ENCODE measurements at places on chromosomes 2 and 18.

DNA sequence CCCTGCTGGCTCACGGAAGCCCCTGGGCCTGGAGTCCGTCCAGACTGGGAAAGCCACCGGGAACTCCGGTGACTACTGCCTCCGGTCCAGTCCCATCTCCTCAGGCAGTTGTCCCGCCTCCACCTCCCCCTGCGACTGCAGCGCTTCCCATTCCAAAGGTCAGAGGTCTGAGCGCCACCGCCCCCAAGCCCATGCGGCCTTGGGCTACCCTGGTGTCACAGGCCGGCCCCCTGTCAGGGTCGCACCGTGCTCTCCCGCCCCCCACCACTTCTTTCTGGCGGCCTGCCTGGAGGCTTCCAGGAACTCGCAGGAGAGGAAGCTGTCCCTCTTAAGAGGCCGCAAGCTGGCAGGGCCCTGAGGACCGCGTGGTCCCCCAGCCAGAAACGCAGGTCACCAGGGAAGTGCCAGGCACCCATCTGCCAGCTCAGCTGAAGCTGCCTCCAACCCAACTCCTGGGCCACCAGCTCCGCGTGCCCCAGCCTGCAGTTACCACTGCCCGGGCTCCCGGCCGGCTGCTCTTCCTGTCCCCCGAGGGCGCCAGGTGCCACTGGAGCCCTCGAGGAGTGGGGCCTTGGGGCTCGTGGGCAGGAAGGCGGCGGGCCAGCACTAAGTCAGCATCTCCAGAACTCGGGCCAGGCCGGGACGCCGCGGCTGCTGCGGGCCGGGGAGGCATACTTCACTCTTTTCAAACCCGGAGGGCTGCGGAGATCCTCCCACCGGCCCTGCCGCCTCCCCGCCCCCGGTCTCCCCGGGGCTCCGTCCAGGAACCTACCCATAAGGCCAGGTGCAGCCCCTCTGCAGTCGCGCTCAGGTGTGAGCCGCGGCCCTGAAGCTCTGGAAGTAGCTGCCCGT lies 83.3 kb upstream of the POMC start:
- peak; percentile 76 for DNase-seq

DNA sequence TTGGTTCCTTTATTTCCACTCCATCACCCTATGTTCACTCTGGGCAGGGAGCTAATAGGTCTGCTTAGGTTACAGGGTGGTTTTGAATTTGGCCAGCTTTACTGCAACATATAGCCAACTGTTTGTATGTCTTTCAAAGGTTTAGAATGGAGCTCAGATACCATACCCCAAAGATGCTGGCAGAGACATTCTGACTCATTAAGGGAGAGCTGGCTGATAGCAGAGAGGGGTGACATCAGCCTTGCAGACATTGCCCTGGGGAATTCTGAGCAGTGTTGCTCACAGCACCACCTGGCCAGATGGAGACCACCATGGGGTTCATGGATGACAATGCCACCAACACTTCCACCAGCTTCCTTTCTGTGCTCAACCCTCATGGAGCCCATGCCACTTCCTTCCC lies 2.1 kb downstream of the PROKR1 start:
- no peak for DNase-seq

- no peak for DNase-seq
These were observed 29.6 kb downstream of the SH3BP4 start for GRCh38 chr2:234981197-234982095.

DNA sequence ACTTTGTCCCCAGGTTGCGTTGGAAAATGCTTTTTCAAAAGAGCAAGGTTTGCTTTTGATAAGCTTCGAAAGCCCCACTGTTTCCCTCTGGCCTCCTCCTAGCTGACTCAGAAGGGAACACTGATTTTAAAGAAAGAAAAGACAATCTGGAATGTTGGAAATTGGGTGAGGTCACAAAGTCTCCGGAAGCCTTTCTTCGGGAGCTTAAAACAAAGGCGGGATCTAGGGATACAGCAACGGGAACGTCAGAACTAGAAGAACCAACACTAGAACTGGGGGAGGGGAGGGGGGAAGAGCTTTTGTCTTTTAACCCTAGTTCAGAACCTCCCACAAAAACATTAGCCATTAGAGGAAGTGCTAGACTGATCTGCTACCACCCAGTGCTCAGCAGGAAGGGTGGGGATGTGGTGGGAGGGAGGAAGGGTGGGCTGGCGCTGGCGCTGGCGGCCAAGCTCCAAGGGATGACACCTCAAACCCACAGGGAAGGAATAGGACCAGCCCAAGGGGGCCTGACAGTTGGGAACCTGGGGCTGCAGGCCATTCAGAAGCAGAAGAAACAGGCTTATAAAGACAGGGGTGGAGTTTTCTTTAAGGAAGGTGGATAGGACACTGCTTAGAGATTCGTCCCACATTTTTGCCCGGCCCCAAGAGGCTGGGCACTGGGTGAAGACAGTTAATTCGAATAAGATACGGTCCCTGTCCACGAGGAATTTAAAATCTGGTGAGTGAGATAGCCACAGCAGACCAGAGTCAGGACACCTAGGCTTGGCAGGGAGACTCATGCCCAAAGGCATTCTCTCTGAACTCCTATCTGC lies 1.7 kb downstream of the TMSB10 start:
- no peak for DNase-seq

- DNase-seq = peak; percentile 30
These were observed 907 bp upstream of the GYPC start for GRCh38 chr2:126655051-126655450.

DNA sequence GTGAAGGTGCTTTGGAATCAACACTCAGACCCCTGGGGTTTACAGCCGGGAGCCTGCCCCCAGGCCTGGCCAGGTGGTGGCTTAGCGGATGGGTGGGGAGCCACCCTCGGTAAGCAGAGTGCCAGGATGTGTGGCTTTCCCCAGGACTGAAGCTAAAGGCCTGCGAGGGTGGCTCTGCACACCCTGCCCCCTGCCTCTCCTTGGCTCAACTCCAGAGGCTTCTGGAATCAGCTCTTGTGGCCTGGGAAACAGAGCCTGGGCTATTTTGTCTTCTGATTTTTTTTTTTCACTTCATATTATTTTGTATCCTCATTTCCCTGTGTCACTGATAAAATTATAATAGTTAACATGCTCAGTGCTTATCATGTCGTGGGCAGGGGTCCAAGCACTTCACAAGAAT lies 79.8 kb downstream of the RHOB start:
- peak; percentile 75 for DNase-seq

DNA sequence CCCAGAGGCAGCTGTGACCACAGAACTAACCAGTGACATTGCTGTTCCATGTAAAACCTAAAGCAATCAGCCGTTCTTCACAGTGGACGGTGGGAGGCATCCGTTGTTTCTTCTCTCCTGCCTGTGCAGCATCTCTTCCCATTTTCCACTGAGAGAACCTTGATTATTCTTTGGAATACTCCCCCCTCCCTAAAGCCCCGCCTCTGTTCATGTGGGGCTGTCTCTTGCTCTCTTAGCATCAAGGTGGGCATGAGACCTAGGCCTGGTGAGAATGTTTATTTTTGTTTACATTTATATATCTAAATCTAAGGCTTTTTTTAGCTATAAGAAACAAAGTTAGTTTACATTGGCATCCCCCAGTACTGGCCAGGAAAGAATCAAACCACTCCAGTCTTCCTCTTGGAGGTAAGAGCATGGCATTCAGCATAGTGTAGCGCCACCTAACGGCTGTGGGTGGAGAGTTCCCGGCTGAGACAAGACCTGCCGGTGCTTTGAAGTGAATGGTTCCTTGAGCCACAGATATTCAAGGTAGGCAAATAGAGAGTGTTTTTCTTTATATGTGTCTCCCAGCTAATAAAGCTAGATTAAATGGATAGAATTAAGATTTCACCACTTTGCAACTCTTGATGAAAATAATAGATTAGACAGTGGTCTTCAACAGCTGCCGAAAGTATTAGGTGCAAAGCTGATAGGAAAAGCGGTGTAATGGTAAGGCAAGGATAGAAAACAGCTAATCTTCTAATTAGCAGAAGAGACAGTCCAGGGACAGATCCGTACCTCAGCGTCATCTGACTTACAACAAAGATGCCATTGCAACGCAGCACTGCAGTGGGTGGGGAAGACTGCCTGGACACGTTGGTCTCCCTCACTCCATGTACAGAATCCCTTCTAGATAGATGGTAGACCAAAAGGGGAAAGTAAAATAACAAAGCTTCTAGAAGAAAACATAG lies 219.6 kb upstream of the RAB12 start:
- peak; percentile 77 for DNase-seq

DNA sequence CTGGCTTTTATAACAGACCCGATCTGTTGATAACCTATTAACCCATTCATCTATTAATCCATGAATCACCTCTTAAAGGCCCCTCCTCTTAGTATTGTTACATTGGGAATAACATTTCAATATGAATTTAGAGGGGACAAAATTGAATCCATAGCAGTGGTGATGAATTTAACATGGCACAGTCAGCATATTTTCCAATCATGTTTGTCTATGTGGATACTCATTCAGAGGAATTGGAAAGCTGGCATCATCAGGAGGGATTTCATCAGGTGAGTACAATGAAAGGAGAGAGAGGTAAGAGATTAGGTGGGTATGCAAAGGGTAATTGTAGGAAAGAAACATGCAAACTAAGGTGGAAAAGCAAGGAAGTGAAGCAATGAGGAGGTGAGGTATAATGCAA lies 275.1 kb upstream of the STON1 start:
- DNase-seq = no peak

DNA sequence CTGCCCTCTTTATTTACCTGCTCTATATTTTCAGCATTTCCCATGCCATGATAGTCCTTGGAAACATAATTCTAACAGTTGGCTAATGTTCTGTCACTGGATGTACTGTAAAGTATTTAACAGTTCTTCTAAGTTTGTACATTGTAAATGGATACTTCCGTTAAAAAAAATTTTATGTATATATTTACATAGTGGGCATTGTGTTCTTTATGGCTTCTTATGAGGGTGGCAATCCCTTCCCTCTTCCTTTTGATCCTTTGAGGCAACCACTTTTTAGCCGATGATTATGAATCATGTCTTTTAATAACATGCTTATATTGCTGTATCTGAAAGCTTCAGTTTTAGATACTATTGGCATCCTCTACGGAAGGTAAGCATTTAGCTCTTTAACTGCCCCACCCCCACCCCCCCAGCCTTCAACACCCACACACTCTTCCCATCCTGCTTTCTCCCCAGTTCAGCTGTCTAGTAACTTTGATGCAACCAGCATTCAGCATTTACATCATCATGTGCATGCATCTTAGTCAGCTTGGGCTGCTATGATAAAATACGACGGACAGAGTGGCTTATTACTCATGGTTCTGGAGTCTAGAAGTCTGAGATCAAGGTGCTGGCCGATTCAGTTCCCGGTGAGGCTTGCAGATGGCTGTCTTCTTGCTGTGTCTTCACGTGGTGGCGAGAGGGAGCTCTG lies 21.0 kb upstream of the EDAR start:
- DNase-seq = no peak

GRCh38 chr18:12394428-12394827 lies 13.3 kb upstream of the PRELID3A start:
- DNase-seq = no peak

- DNase-seq = no peak
These were observed 1004.5 kb downstream of the SOCS6 start for GRCh38 chr18:71293322-71293721.

GRCh38 chr2:190408538-190409271 lies 550 bp downstream of the MFSD6 start:
- DNase-seq = peak; percentile 30

- no peak for DNase-seq
These were observed 109.1 kb downstream of the HAUS1 start for GRCh38 chr18:46213295-46213694.

DNA sequence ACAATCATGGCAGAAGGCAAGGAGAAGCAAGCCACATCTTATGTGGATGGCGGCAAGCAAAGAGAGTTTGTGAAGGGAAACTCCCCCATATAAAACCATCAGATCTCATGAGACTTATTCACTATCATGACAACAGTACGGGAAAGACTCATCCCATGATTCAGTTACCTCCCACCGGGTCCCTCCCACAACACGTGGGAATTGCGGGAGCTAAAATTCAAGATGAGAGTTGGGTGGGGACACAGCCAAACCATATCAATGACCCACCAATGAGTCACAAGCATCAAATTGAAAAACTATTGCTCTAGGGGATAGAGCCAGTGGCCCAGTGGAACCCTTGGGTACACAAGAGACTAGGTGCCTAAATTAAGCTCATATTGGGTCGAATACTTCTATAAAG lies 157.4 kb downstream of the FBXO15 start:
- DNase-seq = no peak

- no peak for DNase-seq
These were observed 124.7 kb upstream of the GATA6 start for GRCh38 chr18:22044474-22045220.

DNA sequence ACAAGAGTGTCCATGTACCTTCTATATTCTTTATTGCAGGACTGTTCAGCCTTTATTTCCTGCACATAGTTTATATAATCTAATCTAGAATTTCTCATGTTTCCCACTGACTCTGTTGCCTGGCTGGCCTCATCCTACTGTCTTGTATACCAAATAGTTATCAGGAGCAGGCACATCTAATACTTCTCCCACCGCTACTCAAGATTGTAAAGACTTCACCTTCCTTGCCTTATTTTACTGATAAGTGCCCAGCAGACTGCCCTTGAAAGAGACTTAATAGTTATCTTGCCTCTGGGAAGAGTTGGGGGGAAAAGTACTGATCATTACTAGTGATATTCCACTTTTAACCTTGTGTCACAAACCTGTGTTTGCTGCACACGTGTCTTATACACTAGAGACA lies 26.1 kb upstream of the AAK1 start:
- DNase-seq = no peak

DNA sequence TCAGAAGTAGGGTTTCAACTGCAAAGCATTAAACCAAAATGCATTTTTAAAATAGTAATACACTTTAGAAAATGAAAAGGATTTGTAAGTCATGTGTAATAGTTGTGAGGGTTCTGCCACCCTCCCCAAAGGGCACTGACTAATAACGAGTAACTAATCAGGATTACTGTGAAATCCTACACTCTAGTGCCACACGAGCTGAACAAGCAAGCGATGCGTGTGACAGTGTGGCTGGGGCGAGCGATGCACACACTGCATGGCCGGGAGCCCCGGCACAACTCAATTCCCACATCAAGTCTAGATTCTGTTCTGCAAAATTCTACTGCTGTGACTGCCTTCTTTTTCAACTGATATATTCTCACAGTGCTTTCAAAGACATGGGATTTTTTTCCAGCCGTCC lies 156.4 kb downstream of the SEPTIN10 start:
- DNase-seq = peak; percentile 66

- DNase-seq = no peak
These were observed 22.3 kb downstream of the CLASP1 start for GRCh38 chr2:121626777-121627524.

DNA sequence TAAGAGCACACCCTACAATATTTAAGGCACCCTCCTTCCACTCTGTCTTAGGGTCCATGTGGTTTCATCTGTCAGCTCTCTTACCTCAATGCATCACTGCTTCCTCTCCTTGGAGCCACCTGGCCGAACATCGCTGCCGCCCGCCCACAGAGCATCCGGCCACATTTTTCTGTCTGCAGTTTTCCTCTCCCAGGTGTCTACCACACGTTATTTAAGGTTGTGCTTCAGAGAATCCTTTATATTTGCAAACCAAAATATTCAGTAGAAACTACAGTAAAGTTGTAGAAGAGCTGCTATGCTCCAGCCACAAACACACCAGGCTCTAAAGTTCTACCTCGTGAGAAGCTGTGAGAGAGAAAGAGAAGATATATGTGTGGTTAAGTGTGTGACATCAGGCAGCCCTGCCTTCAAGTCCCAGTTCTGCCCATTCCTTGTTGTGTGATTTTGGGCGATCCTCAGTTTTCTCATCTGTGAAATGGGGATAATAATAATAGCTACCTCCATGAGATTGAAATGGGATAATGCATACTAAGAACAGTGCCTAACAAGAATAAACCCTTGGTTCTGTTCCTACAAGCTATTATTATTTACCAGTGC lies 4.9 kb upstream of the STK17B start:
- no peak for DNase-seq

- DNase-seq = no peak
These were observed 27.4 kb downstream of the ADI1 start for GRCh38 chr2:3491716-3492474.

Data from NCI-H524 (cell line).